Glomerular endothelial cell (primary cell): ENCODE measurements at places on chromosomes 16 and 17. TPM values are rescaled to one million over a fixed set of nuclear protein-coding genes. Genes with fewer than 3 reads are reported as not detected.

BICDL2 gene
- not detected in 2 replicates for total RNA-seq

DNA sequence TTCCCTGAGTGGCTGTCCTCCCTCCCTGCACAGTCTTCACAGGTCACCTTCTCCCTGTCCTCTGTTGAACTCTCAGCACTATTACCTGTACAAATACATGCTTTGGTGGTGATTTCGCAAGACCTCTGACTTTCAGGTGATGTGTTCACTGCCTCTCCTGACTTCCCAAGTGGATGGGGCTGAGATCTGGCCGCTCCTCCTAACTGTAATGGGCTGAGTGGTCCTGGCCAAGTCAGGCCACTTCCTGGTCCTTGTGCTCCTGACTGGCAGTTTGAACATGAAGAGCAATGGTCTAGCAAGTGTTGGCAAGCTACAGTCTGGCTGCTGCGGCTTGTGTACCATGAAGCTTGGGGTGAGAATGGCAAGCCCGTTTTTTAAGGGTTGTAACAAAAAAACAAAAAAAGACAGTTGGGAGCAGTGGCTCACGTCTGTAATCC is 11.7 kb upstream of the TMED6 start:
- DNase-seq: no peak

GRCh38 chr16:57146735-57147134 is 39.1 kb downstream of the PSME3IP1 start:
- no peak for DNase-seq

DNA sequence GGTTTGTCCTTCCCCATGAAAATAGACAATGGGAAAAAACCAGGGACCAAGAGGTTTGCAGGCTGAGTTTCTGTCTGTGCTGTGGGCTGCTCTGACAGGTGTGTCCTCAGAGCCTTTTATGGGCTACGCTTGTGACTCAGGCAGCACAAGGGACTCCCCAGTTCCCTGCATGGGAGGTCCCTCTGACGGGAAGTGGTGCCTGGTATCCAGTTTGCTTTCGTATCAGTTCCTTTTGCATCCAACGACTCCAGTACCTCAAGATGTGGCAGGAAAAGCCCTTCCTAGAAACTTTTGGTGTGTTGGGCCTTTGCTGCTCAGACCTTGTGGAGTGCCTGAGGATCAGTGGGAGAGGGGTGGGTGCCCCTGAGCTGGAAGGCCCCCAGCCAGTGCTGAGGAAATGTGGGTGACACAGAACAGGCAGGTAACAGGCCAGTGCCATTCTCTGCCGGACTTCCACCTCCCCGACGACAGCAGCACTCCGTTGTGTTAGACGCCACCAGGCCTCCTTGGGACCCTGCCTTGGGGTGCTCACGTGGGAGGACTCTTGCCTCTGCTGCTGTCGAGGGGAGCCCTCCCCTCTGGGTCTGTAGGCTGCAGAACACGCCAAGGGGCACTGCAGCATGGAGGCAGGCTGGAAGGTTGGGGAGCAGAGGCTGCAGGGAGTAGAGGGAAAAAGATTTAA is 38.4 kb upstream of the IRF8 start:
- no peak for DNase-seq

GRCh38 chr17:4987767-4988567 is 492 bp upstream of the CAMTA2 start:
- no peak for DNase-seq

SALL1 gene
- total RNA-seq: 1.5 and 2.9 TPM in 2 replicates
